ENCODE measurements at places on chromosomes 2 and 18. TPM values are rescaled to one million over a fixed set of nuclear protein-coding genes. Genes with fewer than 3 reads are reported as not detected.

GRCh38 chr2:75100011-75100800 is 99.1 kb downstream of the TACR1 start:
- no peak for DNase-seq

DNA sequence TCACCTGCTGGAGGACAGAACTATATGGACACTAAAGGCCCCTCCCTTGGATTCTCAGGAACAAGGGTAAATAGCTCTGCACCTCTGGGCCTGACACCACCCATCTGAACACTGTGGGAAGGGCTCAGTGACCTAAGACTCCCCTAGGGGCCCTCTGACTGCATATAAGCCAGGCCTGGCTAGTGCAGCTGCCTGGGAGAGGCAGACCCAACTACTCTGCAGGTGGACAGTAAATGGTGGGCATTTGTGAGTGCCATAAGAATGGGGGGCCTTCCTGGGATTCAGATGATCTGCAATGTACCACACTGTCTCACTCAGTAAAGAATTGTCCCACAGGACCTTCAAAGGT is 11.2 kb upstream of the WIPF1 start:
- no peak for DNase-seq

DNA sequence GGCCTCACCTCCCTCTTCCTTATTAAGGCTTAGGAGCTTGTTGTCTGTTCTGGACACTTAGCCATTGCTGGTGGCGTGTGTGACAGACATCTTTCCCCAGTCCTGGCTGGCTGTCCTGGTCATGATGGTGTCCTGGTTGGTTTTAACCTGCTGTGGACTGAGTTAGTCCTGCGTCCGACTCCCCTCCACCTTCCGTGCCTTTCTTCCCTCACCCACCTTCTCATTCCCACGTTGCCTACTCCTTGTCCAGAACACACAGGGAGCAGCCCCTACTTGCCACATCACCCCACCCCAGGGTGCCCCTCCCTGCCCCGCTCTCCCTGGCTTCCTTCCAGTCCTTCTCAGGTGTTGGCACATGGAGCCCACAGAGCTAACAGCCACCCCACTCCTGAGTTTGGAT is 9.5 kb downstream of the ANO7 start:
- no peak for DNase-seq

GRCh38 chr2:14891546-14891945 is 259.0 kb downstream of the LRATD1 start:
- DNase-seq, result no peak

DNA sequence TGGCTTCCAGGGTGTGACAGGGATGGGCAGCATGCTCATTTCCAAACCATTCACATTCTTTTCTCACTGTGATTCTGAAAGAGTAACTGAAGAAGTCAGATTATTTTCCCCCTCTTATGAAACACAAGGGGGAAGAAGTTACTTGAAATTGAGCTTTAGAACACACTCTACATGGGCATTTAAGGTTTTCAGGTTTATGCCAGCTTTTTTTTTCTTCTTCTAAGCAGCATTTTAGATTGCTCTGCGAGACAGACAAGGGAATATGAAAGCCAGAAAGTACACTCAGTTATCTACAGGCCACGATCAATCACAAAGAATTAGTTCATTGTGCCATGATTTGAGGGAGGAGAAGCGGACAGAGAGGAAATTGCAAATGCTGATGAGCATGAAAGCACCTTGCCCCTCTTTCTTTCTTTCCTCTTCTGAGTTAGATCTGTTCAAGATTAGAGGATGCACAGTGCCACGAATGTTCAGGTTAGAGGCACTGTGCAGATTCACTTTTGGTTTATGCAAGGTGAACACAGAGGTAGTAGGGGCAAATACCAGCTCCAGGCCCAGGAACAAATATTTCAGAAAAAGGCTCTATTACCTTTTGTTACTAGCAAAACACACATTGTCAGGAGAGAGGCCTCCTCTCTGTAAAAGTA is 49.2 kb downstream of the CXCR4 start:
- no peak for DNase-seq

GRCh38 chr2:103809941-103810441 is 1043.9 kb upstream of the POU3F3 start:
- DNase-seq, result no peak

- no peak for DNase-seq
These were observed 10.7 kb downstream of the MRPL44 start for GRCh38 chr2:223967981-223968380.

GRCh38 chr18:778194-778927 is 33.7 kb downstream of the YES1 start:
- no peak for DNase-seq

GRCh38 chr2:237673130-237674001 is 46.0 kb downstream of the LRRFIP1 start:
- DNase-seq, result no peak

DNA sequence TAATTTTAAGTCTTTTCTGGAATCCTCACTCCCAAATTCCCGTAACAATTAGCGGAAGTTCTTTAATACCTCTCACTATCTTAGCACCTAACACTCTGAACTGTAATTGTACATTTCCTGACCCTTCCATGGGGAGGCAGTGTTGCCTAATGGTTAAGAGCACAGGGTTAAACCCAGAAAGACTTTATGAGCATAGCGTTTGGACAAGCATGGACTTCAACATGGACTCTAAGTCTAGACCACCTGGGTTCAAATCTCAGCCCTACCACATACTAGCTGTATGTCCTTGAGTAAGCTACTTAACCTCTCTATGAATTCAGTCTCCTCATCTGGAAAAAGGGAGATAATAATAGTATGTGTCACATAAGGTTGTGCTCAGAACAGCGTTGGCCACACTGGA is 13.0 kb downstream of the ANTXR1 start:
- DNase-seq, result no peak

DNA sequence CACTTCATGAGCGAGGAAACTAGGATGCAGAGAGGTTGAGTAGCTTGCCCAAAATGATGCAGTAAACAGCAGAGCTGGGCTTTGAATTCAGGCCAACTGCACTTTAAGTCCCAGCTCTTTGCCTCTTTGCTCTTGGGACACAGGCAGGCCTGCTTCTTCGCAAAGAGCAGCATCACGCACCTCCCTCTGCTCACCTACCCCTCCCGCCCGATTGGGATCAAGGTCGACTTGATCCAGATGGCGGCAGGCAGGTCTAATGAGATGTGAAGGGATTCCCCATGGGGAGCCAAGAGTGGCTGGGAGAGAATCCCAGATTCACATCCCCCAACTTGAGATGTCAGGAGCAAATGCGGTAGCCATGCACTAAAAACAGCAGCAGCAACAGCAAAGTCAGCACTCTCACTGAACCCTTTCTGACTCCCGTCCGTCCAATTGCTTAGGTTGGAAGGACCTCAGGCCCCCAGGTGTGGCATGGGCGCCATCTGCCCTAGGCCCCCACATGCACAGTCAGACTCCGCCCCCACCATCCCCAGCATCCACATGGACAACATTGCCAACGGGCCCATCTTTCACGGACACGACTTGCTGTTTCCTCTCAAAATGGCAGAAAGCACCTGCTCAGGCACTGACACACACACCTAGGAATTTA is 84.3 kb upstream of the MAP4K4 start:
- no peak for DNase-seq

- no peak for DNase-seq
These were observed 54.4 kb upstream of the TANC1 start for GRCh38 chr2:158914066-158914465.

DNA sequence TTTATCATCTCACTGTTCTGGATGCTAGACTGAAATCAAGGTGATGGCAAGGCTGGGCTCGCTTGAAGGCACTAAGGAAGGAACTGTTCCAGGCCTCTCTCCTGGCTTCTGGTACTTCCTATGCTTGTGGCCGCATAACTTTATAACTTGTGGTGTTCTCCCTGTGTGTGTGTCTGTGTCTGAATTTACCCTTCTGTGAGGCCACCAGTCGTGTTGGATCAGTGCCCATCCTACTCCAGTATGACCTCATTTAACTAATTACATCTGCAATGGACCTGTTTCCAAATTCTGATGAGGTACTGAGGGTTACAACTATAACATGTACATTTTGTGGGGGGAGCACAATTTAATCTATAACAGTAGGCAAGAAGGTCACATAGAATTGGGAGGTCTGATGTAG is 41.6 kb downstream of the LYPD6B start:
- DNase-seq, result no peak

DNA sequence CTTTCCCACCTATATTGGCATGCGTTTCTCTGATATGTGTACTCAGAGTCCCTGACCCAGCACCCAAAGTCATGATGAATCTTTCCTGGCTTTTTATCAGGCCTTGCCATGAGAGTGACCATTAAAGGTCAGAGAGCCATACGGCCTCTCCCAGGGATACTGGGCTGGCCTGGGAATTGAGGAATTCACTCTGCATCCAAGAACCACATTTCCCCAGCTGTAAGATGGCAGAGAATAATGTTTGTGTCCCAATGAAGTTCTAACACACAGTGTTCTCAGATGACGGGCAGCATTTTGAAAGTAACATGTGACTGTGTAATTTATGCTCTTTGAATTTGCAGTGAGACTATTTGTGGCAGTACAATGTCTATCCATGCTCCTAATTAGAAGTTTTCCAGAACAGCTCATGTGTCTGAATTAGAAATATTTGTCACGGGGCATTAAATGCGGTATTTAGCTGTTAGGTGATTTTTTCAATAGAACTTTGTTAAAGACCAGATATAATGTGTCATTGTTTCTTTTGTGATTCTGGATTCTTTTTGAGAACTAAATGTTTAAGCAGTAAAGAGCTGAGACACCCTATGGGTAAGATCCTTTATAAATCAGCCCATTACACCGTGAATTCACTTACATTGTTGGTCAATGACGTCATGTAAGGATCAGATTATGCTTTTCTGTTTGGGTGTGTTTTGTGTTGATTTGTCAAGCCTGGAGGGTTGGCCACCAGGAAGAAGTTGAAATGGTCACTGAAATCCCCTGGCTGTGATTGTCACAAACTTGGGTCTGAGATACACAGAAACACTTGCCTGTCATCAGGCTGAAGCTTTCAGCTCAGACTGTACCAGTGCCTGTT is 7.3 kb upstream of the SLC3A1 start:
- DNase-seq, result no peak

Gene ANO7
- polyA plus RNA-seq, result 3.4 TPM

Gene NOSTRIN
- 24.2 TPM for polyA plus RNA-seq

Gene CDH20
- 4.0 TPM for polyA plus RNA-seq

Gene EVX2
- polyA plus RNA-seq, result 0.05 TPM

Gene TACR1
- 1.2 TPM for polyA plus RNA-seq

Gene GREB1
- 19.7 TPM for polyA plus RNA-seq

Gene SERPINB2
- 0.09 TPM for polyA plus RNA-seq
